HFFc6 (cell line): ENCODE measurements at places on chromosomes 7 and 10.

- DNase-seq: no peak
These were observed 165.1 kb downstream of the GLRX3 start for GRCh38 chr10:130301021-130301892.

GRCh38 chr7:31958226-31958625, 112.0 kb downstream of the PDE1C start:
- no peak for DNase-seq

- DNase-seq: no peak
These were observed 21.5 kb upstream of the INPP5A start for GRCh38 chr10:132515811-132516726.

DNA sequence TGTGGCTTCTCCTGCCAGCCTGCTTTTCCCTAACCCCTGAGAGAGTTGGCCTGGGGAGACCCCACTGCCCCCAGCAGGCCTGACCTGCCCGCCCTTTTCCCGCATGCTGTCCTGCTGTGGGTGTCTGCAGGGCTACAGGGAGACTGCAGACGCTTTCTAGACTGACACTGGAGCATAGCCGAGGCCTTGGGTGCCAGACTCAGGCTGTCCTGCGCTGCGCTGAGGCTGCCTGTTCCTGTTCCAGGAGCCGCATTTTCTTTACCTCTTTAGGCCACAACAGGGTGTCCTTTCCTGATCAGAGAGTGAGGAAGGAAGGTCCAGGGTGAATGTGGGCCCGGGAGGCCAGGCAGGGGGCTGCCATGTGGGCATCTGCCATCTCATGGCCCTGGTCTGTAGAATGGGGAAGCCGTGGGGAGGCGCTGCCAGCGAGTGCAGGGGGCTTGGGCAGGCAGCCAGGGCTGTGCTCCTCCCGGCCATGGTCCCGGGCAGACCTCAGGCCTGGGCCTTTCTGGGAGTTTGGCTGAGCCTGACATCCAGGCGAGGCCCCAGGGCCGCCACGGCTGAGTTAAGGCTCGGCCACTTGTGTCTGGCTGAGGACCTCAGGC, 3.6 kb downstream of the PWWP2B start:
- no peak for DNase-seq

DNA sequence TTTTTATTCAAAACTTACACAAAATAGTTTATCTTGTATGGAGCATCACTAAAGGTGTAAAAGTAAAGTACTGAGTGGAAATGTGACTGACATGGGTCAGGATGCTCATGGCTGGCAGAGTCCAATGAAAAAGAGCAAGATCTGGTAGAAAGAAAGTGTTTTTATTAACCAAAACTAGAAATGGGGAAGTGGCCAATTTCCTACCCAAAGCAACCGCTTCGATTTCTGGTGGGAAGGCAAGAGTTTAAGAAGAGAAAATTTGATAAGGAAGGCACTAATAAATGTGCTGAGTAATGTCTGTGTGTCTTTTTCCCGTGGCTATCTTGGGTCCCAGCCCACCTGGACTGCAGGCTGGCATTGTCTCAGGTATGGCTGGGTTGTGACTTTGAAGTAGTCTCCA, 277.7 kb downstream of the ANKRD7 start:
- DNase-seq: no peak

- DNase-seq: no peak
These were observed 243.6 kb upstream of the PTER start for GRCh38 chr10:16193241-16193640.

GRCh38 chr10:42987575-42987974, 89.3 kb upstream of the RET start:
- no peak for DNase-seq

DNA sequence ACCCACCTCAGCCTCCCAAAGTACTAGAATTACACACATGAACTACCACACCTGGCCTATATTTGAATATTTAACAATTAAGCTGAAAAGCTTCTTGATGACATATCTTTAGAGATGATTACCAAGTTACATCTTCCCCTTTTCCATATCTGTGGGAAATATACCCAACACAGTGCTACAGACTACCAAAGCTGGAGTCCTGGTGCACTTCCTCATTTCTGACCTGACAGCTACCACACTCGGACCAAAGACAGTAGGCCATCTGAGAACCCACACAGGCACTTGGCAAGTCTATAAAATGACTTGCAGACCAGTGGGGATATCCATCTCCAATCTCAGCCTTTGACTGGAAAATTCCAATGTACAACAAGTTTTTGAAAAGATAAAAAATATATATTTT, 270.4 kb upstream of the KLF14 start:
- no peak for DNase-seq

DNA sequence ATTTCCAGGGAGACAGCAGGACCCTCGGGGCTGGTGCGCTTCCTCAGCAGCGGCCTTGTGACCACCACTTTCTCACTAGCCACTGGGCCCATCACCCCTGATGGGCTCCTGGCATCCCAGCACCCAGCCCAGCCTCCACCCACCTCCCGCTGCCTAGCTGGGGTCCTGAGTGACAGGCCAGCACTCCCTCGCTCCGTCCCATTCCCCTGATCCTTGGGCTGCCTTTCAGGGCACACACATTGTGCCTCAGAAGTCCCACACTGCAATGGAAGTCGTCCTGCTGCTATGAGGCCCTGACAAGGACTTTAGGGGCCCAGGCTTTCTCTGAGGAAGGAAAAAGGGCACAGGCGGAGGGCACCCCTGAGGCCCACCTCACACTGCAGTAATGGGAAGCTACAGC, 12.4 kb downstream of the CAMK2B start:
- DNase-seq: no peak

DNA sequence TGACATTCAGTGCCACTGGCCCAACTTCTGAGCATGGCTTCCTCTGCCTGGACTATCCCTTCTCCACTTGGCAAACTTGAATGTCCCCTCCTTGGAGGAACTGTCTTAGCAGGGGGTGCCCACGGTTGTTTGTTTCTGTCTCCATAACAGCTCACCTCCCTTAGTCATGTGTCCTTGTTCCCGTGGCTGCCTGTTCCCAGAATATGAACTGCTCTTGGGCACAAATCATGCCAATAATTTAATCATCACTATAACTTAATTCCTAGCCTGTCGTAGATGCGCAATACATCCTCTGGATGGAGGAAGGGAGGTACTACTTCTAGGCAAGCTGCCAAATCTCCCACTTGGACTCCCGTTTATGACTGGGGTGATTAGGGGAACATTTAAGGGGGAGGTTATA, 173.1 kb downstream of the MYOF start:
- peak; percentile 7 for DNase-seq

- peak; percentile 35 for DNase-seq
These were observed 105.0 kb upstream of the KLF6 start for GRCh38 chr10:3889961-3890522.

DNA sequence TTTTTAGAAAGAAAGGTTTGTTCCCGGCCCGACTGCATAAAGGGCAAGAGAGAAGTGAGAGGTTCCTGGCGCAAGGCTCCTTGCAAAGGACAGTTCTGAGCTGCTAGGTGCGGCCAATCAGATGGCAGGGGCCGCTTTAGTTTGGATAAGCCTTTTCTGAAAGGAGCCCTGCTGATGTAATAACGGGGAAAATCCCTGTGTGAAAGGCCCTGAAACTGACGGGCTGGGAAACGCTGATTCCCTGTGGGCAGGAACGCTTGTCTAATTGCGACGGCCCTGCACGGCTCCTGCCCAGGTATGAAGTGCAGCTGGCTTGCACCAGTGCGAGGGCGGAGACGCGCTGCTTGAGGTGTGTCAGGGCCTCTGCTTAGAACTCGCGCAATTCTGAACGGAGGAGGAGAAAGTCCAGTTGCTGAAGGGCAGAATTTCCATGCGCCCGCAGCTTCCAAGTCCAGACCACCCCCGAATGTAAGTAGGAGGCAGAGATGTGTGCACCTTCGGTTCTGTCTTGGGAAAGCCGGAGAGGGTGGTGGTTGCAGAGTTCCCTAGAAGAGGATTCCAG, 30.5 kb downstream of the TACC2 start:
- DNase-seq: no peak

DNA sequence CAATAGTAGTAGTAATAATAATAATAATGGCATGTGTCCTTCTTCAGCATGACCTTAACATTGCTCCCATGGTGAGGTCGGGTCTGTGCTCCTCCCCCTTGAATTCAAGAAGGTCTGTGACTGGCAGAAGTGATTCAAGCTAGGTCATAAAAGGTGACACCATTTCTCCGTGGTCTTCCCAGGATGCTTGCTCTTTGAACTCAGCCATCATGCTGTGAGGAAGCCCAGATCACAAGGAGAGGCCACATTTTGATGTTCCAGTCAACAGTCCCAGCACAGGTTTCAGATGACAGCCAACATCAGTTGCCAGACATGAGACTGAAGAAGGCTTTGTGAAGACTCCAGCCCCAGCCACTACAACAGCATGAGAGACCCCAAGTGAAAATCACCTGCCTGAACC, 83.9 kb downstream of the SEPTIN14 start:
- no peak for DNase-seq

DNA sequence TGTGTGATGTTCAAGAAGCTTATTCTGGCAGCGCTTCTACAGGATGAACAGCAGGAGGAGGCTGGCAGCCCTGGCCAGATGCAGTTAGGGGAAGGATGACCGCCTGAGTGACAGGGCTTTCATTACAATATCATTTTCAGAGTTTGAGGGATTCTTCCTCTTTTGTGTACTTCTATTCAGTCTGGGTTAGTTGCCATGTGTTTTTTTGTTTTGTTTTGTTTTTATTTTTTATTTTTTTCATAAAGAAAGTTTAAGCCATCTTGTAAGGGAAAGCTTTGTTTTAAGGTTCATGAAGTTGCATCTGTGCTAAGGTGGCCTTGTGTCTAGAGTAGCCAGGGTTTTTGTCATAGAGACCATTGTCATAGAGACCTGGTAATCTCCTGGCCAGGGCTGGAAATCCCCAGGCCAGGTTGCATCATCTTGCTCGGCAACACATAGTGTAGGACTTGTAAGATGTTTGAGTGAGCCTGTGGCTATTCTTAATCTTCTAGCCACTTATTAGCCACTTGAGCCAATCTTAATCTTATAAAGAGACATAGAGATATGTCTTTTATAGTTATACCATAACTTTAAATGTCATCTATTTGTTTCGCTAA, 230.5 kb upstream of the TMEM229A start:
- no peak for DNase-seq

DNA sequence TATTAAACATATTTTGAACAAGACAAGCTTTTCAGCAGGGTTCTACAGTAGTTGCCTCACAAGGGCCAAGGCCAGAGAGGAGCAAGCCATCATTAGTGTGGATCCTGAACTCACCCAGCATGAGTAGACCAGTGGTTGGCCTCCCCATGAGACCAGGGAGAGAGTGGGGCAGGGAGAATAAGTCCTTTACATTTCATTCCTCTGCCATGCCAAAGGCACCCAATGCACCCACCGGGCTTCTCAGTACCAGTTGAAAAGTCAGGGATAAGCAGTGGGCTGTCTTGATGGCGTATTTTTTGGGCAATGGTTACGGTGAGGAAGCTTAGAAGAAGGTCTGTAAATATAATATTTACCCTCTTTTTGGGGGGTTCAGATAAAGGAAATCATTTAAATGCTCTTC, 16.6 kb downstream of the CRTAC1 start:
- DNase-seq: no peak

GRCh38 chr10:27857616-27858015, 112.0 kb upstream of the MKX start:
- no peak for DNase-seq

DNA sequence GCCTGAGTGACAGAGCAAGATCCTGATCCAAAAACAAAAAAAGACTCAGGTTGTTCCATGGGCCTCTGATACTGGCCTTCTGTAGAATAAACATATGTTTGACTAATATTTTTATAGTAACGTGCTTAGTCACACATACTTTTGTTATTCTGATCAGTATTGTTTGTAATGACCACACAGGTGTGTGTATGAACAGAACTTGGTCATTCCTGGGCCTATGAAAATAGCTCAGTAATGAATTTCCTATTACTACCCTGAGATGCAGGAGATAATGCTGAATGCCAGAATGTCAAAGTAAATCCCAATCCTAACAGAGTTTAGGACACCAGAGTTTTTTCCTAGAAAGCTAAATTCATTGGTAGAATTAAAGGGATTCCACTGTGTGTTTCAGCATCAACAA, 108.7 kb downstream of the DOCK4 start:
- no peak for DNase-seq

- no peak for DNase-seq
These were observed 174.9 kb upstream of the MKLN1 start for GRCh38 chr7:131152766-131153165.

DNA sequence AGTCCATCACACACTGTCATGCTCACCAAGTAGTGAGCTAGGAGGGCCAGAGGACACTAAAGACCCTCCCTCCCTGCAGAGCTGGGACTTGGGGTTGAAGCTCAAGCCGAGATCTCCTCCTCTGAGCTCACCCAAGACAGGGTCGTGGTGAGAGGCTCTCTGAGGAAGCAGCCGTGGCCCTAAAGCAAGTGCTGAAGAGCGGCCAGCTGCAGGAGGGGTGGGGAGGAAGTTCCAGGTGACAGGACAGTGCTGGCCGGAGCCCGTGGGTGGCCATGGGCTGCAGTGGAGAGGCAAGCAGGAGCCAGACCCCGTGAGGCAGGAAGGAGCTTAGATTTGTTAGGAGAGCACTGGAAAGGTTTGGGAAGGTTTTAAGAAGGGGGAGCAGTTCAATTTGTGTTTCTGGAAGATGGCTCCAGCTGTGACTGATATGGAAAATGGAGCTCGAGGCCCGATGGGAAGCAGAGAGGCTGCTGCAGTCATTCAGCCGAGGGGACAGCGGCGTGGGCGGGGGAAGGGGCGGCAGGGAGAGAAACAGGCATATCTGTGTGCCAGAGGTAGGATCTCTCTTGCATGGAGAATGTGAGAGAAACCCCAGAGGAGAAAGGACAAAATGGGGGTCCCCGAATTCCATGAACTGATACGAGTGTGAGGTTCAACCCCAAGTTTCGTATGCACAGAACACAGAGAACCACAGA, 26.9 kb upstream of the DNAAF5 start:
- no peak for DNase-seq

GRCh38 chr7:46165276-46165675, 244.2 kb upstream of the IGFBP3 start:
- peak; percentile 58 for DNase-seq

GRCh38 chr10:68086011-68086410, 10.9 kb upstream of the HERC4 start:
- peak; percentile 23 for DNase-seq

- DNase-seq: no peak
These were observed 17.7 kb upstream of the PPIF start for GRCh38 chr10:79329529-79329928.

GRCh38 chr10:69744971-69745370, 56.7 kb upstream of the COL13A1 start:
- DNase-seq: no peak

- no peak for DNase-seq
These were observed 101.8 kb downstream of the IQUB start for GRCh38 chr7:123432601-123433000.

GRCh38 chr7:128215739-128216138, 25.3 kb upstream of the LEP start:
- peak; percentile 66 for DNase-seq

DNA sequence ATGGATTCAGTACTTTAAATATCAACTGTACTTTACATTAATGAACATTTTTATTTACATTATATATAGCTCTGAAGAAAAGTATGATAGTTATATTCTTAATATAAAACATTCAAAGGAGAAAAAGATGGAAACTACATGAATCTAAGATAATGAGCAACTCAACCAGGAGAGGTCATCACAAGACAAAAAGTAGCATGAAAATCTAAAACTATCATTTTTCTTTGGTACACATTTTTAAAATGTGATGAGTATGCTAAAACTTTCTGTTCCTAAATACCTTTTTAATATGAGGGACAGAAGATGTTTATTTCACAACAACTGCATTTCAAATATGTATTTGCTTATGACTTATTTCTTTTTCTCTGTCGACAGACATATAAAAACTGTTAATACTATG, 2.4 kb downstream of the CNTNAP2 start:
- no peak for DNase-seq

- no peak for DNase-seq
These were observed at the start of gene UFSP1 for GRCh38 chr7:100888988-100889750. TSS of gene UFSP1 (minus strand) at chr7:100889715. CDS start at chr7:100889271, 444 bp downstream.
